ENCODE measurements at places on chromosomes 6 and 20. TPM values are rescaled to one million over a fixed set of nuclear protein-coding genes. Genes with fewer than 3 reads are reported as not detected.

Gene IFNGR1
- 58.4 TPM for total RNA-seq

- DNase-seq = no peak
Measured at GRCh38 chr6:140281236-140281635, 906.8 kb upstream of the CITED2 start.

DNA sequence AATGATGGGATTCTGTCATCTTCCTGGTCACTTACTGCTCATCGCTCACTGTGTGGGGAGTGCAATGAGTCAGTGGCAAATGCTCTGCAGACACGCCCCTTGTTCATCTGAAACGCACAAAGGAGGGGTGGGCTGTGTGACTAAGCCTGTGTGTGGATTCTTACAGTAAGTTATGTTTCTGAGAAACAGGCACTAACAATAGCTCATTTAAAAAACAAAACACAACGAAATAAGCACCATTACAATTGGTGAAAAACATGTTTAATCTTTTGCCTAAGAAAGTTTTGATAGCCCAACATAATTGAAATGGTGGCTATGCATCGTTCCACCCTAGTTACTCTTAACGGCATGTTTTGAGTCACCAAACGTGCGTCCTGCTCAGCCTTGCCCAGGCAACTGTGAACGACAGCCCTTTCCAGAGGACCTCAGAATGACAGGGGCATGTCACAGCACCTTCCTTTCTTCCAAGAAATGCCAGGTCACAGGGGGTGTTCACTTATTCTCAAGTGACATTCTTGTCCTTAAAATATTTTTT is 118.4 kb upstream of the SGK1 start:
- DNase-seq = peak; percentile 94

DNA sequence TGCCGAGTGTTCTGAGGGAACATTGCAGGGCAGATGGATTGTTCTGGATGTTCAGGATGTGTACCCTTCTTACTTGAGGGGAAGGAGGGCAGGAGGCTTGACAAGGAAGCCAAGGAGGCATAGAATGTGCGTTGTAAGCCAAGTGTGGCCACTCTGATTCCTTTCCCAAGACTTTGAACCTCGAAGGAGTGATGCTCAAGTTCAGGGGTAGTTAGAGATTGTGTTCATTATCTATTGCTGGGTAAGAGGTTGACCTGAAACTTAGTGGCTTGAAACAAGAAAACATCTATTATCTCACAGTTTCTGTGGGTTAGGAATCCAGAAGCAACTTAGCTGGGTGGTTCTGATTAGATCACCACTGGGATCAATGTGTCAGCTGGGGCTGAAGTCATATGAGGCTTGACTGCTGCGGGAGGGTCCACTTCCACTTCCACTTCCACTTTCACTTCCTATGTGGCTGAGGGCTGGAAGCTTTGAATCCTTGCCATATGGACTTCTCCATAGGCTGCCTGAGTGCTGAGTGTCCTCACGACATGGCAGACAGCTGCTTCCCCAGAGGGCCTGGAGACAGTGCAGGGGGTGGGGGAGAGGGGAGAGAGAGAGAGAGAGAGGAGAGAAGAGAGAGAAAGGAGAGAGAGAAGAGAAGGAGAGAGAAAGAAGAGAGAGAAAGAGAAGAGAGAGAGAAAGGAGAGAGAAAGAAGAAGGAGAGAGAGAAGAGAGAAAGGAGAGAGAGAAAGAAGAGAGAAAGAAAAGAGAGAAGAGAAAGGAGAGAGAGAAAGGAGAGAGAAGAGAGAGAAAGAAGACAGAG is 6.9 kb upstream of the CD40 start:
- DNase-seq = no peak

DNA sequence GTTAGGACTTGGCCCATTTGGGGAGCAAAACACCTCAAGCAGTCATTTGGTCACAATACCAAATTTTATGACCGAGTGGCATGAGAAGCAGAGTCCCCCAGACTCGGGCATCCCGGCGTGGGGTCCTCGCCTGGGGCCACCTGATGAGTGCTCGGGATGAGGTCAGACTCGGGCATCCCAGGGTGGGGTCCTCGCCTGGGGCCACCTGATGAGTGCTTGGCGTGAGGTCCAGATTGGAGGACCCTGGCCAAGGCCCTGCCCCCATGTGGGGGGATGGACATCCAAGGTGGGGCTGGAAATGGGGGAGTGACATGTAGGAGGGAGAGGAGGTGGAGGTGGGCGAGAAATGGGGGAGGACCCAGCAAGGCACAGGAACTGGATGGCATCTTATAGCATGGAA is 56.1 kb upstream of the CST7 start:
- DNase-seq = no peak

DNA sequence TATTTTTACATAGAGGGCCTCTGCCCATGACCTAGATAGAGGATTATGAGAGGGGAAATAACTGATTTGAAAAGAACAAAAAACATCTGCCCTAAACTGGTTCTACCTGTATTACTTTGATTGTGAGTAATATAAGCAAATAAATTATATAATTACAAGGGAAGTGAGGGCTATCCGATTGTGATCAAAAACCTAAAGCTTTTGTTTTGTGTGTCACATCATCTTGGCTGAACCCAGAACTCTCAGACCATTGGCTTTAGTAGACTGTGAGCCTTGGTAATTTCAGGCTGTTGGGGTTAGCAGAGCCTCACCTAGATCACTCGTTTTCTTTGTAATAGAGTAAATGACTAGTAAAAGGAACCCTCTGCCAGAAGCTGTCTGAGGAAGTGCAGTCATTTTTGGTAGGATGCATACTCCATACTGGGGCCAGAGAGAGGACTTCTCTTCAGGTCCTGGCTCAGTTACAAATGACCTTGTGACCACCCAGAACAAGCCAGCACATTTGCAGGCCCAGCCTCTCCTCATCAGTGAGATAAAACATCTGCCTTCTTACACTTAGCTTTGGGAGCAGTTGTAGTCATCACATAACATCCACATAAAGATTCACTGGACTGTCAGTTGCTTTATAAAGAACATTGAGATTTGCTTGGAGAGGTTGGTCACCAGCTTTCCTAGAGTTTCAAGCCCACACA is 13.5 kb downstream of the STK35 start:
- no peak for DNase-seq

Gene SRSF3
- total RNA-seq = 479 TPM

DNA sequence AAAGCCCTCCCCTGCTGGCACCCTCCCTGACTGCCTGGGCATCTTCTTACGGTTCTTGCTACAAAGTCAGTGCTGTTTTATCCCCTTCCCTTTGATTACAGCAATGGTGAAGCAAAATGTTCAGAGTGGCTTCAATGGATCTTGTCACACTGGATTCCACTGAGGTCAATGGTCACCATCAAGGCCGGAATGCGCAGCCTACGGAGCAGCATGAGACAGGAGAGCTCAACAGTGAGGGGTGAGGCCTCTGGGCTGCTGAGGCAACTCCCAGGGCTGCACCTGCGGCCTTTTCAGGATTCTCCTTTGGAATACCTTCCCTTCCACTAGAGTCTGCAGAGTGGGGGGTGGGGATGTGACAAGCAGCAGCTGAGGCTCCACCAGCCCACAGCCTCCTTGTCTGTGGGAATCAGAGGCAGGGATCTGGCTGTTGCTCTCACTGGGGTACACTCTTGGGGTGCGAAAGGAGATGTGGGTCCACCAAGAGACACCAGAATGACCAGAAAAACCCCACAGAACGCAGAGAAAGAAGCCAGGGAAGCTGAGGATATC is 40.4 kb upstream of the EMILIN3 start:
- DNase-seq = no peak

Gene GPLD1
- total RNA-seq = 0.16 TPM

Gene ZNF311
- 5.0 TPM for total RNA-seq

Gene ABHD16B
- not detected for total RNA-seq

DNA sequence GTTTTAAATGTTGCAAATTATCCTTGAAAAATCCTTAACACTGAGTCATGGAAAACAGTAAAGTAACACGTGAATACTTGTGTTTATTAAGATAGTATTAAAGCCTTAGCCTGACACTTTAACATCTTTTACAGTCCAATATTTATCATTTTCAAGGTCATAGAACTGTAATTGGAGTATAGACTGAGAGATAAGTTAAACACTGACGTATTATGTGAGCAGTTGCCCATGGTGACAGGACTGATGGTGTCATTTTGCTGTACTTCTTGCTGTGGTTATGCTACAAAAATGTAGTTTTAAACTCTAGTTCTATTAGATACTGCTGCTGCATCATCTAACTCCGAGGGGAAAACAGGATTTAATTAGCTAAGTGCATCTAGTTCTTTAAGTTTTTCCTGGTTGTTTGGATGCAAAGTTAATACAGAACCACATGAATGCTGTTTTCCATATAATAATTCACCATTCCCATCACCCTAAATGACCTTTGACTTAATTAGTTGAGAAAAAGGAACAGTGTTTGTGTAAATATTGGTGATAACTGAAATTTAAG is 37.8 kb downstream of the SLC2A12 start:
- DNase-seq = no peak

Gene HRH3
- total RNA-seq = not detected

GRCh38 chr6:25062070-25062811 is 126.5 kb upstream of the RIPOR2 start:
- no peak for DNase-seq

Gene GTSF1L
- total RNA-seq = not detected

GRCh38 chr20:61662226-61662967 is 403.3 kb downstream of the TAF4 start:
- DNase-seq = no peak

Gene REM1
- total RNA-seq = not detected

DNA sequence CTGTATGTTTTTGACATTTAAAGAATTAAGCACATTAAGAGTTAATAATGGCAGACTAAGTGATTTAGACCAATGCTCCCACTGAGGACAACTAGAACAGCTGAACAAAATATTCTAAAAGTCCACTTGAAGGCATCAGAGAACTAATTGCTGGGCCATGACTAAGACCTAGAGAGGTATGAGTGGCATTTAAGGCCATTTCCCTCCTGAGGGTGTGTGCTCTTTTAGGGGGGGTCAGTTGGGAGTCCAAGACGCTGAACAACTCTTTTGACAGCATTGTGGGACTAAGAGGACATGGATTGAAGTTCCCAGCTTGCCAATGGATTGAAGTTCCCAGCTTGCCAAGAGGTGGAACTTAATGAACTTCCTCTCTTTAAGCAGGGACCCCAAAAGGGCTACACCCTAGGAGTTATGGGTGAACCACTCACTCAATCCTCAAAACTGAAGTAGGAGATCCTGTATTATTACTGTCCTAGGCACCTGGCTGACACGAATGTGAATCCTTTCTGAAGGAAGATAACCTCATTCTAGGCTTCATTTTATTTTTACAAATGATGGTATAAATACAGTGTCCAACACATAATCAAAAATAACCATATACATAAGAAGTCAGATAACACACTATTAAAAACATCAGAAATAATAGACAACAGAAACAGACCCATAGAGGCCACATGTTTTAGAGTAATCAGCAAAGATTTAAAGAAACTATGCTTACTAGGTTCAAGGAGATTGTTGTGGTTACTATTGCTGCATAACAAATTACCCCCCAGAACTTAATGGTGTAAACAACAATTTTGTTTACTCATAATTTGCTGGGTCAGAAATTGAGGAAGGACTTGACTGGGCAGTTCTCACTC is 175.1 kb downstream of the VEGFA start:
- DNase-seq = no peak

Gene FAM209B
- total RNA-seq = not detected

DNA sequence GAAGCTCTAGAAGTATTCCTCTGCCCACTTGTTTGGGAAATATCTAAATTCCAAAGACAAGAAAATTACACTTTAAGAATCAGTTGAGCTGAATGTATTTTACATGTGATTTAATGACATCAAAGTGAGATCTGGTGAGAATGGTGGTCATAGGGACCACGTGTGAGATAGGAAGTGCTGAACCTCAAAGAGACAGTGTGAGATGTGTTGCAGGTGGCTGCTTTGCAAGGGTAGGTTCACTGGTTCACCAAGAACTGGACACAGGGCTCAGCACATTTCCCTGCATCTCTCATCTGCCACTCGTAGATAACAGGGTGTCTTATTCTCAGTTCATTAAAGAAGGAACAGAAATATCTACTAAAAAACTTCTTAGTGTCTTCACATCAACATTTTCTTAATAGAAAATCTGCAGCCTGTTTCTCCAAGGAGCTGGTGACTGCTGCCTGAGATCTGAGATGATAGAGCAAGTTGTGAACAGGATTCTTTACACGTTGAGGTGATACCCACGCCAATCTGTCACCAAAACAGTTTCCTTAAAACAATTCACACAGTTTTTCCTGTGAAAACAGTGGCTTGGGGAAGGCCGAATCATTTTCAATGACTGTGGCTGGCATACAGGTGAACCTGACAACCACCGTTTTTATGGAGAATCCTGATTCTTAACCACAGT is 7.2 kb downstream of the CCR6 start:
- no peak for DNase-seq

Gene E2F1
- total RNA-seq = 3.7 TPM

Gene PDYN
- total RNA-seq = not detected

- no peak for DNase-seq
Measured at GRCh38 chr6:128500014-128500413, 20.4 kb downstream of the PTPRK start.

- no peak for DNase-seq
Measured at GRCh38 chr6:156697225-156697830, 79.8 kb upstream of the ARID1B start.

Gene TSPO2
- not detected for total RNA-seq

Gene OTOR
- not detected for total RNA-seq

Gene BMP5
- total RNA-seq = not detected

Gene HAO1
- total RNA-seq = not detected

DNA sequence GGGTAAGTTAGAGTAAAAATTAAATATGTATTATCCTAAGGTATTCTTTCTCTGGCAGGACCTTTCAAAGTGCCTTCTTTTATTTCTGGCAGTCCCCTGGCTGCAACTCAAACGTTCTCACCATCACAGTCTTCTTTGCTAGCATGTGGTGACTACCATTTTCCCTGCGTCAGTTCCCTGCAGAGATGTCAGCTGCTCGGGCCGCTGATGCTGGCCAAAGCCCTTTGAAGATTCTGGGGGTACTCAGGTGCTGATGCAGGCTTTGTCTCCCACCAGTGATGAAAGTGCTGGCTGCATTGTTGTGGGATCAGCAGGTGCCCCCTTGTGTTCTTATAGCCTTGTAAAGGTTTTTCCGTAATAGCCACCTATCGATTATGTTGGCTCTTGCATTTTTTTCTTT is 140.1 kb downstream of the BTBD3 start:
- DNase-seq = no peak

Gene CDS2
- 26.3 TPM for total RNA-seq

DNA sequence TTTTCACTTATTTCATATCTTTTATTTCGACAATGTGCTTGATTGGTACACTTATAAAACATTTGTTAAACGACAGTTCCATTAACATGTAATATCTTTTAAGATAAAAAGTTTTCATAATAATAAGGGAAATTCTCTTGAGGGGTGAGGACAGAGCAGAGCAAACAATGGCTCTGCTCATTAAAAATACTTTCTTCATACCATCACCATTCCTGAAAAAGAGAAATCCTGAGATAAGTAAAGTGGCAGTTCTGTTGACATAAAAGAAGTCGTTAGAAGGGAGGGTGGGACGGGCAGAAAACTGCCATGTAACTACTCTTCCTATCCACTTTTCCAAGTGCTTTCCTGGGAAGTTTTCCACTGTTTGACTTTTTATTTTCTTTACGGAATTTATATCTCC is 193.6 kb upstream of the CEP162 start:
- DNase-seq = no peak

Gene ARMH2
- not detected for total RNA-seq

Data from MCF 10A (cell line).